ENCODE measurements at places on chromosomes 4 and X.

DNA sequence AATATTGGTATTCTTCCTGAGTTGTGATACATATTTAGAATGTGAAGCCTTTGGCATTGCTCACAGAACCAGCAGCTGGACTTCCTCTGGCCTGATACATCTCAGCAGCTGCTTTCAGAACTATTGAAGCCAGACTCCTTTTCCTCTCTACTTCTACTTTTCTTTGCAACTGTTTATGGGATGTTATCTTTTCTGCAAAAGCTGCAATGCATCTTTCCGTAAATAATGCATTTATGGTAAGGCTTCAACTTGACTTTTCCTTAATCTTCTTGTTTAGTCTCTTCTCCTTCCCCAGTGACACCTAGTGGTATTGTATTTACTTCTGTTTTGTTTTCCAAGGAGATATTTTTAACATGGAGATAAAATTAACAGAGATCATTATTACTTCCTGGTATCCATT lies 1548.7 kb downstream of the PCDH7 start:
- no peak for DNase-seq

GRCh38 chr4:7094916-7095315 lies 27.1 kb upstream of the GRPEL1 start:
- DNase-seq = no peak

- peak; percentile 4 for DNase-seq
Observed at GRCh38 chr4:127533028-127533700, 99.6 kb upstream of the INTU start.

DNA sequence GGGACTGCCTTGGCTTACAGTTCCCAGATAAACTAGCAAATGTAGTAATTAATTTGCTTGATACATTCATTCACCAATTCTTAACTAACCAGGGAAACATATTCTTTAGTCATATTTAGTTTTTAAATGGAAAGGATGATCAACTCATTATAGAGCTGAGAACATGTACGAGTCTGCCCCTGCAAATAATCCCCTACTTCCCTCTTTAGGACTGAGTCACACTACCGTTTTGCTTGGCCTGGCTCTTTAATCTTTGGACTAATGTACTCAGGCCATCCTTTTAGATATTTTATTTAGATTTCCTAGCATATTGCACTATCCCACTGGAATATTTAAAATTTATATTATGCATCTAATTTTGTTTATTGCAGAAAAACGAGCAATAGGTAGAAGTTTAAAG lies 105.5 kb upstream of the LCORL start:
- no peak for DNase-seq

DNA sequence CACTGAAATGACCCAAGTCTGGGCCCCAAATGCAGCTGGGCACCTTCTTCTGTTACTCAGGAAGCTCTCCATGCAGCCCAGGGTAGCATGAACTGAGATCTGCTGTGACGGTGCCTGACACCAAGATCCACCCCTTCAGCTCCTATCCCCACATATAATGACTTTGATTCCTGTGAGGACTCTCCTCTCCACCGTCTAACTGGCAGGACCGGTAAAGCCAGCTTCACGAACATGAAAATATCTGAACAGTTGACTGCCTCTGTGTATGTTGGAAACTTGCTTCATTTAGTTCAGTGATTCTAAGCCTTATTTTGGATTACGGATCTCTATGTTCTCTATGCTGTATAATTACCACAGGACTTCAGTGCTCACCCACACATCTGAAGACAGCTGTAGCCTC lies 115.5 kb upstream of the TMEM150C start:
- no peak for DNase-seq

GRCh38 chrX:107826238-107827029 lies 768 bp downstream of the MID2 start:
- peak; percentile 37 for DNase-seq

- peak; percentile 1 for DNase-seq
Observed at GRCh38 chrX:80578517-80579105, 158.4 kb downstream of the TENT5D start.

DNA sequence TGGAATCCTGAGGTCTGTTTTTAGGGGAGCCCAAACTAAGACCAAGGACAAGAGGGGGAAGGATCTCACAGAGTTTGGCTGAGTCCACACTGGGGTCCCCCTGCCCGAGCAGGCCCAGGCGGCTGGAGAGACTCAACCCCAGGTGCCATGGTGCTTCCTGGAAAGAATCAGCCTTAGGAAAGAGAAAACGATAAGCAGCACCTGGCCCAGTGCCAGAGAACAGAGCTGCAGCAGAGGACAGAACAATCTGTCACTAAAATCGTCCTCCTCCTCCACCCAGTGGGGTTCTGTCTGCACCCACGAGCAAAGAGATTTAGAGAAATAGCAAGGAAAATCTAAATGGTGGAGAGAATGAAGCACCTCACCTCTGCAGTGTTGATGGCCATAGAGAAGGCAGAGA lies 470.5 kb downstream of the BCOR start:
- no peak for DNase-seq

- no peak for DNase-seq
Observed at GRCh38 chr4:123350191-123350544, 46.4 kb upstream of the SPRY1 start.

- DNase-seq = no peak
Observed at GRCh38 chrX:147376601-147377422, 534.9 kb upstream of the FMR1 start.

GRCh38 chr4:152989554-152989970 lies 53.4 kb downstream of the FHDC1 start:
- DNase-seq = no peak
